Naive B cell (primary cell): ENCODE measurements at places on chromosomes 13 and 19.
A peak's percentile ranks its signal among the peaks of the same experiment; 100 is the strongest.

DNA sequence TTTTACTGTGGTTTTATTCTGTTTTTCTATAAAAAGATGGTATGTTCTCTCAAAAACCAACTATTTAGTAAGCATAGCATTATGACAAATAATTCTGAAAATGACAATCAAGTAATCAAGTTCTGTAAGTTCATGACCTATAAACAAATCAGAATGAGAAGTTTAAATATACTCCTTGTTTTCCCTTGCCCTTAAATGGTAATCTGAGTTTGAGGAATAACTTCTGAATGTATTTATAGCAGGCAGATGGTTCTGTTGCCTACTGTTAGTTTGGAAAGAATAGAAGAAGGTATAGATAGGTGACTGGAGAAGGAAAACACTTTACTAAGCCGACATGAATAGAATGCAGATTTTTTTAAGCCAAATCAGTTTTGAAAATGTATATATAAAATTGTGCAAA lies 63.9 kb downstream of the POSTN start:
- DNase-seq = no peak

GRCh38 chr13:73792796-73793195 lies 341.4 kb downstream of the KLF12 start:
- DNase-seq = no peak

- no peak for DNase-seq
These were observed 1.3 kb upstream of the DNASE2 start for GRCh38 chr19:12882589-12882988.

GRCh38 chr13:99193152-99193551 lies 7.5 kb upstream of the UBAC2 start:
- no peak for DNase-seq

DNA sequence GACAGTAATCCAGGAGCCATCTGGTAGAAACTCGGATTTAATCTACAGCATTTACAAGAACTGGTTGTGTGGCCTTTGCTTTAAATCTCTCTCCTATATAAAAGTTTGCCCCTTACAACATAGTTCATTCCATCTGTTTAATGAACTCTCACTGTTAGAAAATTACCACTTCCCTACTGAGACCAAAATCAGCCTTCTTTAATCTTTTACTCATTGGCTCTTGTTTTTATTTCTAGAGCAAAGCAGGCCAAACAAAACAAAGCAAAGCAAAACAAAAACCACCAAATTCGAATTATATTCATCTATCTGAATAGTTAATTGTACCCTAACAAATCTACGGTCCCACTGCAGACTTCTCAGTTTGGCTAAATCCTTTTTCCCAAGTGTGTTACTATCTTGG lies 127.0 kb downstream of the UGGT2 start:
- no peak for DNase-seq

- DNase-seq = no peak
These were observed 13.6 kb downstream of the LCP1 start for GRCh38 chr13:46168341-46168740.

- no peak for DNase-seq
These were observed 145.2 kb downstream of the GGACT start for GRCh38 chr13:100443278-100443997.

DNA sequence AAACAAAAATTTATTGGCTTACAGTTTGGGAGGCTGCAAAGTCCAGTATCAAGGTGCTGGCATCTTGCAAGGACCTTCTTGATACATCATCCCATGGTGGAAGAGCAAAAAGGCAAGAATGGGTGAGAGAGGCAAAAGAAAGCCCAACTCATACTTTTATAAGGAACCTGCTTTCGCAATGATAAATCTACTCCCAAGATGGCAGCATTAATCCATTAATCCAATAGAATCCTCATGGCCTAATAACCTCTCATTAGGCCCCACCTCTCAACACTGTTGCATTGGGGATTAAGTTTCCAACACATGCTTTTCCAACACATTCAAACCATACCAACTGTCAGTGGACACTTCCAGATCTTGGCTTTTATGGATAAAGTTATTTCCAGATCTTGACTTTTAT lies 48.7 kb upstream of the ZNF507 start:
- DNase-seq = no peak

GRCh38 chr13:92461831-92462230 lies 764.8 kb upstream of the GPC6 start:
- no peak for DNase-seq

- peak; percentile 46 for DNase-seq
These were observed 491.0 kb downstream of the FGF9 start for GRCh38 chr13:22161871-22162270.

DNA sequence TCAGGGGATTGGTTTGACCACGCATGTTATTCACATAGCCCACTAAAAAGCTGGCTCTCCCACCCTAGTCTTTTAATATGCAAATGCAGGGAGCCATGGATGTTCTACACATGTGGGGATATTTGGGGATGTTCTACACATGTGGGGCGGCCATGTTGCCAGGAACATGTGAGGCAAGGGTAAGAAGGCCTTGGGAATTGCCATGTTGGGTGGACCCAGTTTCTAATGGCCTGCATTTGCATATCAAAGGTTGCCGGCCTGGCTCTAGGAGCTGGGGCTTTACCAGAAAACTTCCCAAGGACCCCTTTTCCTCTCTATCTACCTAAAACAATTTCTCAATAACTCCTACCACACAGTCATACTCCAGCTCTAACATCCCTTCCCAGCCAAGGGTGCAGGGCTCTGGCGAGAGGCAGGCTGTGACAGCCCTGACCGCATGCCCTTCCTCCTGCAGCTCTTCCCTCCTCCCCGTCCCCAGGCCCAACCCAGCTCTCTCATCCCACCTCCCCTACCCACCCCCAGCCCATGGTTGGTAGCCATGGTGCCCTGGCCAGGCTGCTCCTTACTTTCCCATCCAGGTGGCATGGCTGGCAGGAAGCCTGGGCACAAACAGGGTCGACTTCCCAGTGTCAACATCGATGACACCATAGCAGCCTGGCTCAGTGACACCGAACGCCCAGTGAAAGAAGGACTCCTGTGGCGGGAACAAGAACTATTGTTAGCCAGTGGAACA lies 11.0 kb downstream of the PEPD start:
- DNase-seq = no peak

- peak; percentile 68 for DNase-seq
These were observed 21.9 kb upstream of the SLC35E1 start for GRCh38 chr19:16594131-16594586.

DNA sequence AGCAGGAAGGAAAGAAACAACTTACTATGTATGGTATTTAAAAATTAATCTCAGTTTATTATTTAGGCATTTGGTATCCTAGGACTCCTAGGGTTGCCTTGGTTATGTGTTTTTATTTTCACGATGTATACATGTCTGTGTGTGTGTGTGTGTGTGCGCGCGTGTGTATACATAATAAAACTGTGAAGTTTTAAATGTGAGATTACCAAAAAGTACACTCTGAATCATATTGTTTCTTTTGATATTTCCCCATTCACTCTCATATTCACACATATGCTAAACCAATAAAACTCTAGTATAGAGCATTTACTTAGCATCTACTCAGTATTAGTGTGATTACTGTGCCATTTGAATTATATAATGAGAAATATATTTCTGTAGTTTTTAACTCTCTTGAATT lies 30.8 kb upstream of the NDFIP2 start:
- DNase-seq = no peak

DNA sequence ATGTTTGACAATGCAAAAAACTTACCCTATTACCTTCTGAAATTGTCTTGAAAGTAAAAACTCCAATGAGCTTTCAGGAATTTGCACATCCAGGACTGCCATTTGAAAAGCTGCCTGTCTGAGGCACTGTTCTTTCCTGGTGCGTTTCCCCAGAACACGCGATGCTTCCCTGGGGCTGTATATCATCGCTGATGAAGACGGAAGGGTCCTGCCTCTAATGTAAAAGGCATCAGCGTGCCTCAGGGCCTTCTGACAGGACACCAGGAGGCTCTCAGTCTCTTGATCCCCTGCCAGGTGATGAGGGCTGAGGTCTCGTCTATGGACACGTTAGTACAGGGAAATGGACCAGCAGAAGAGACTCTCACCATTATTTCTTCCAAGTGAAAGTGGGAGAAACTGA lies 296.8 kb downstream of the EFNB2 start:
- no peak for DNase-seq

GRCh38 chr19:51090471-51090870 lies 7.8 kb upstream of the KLK14 start:
- no peak for DNase-seq

- DNase-seq = no peak
These were observed 109.9 kb downstream of the RBM26 start for GRCh38 chr13:79295906-79296706.

- DNase-seq = no peak
These were observed 13.8 kb upstream of the ASF1B start for GRCh38 chr19:14150041-14150769.

DNA sequence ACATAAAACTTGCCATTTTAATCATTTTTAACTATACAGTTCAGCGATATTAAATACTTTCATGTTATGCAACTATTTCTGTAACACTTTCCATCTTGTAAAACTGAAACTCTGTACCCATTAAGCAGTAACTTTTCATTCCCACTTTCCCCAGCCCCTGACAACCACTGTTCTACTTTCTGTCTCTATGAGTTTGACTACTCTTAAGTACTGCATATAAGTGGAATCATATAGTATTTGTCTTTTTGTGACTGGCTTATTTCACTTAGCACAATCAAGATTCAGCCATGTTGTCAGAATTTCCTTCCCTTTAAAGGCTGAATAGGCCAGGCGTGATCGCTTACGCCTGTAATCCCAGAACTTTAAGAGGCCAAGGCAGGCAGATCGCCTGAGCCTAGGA lies 56.2 kb downstream of the ARHGAP35 start:
- no peak for DNase-seq

- no peak for DNase-seq
These were observed 40.3 kb downstream of the ANKRD10 start for GRCh38 chr13:110874508-110874960.

DNA sequence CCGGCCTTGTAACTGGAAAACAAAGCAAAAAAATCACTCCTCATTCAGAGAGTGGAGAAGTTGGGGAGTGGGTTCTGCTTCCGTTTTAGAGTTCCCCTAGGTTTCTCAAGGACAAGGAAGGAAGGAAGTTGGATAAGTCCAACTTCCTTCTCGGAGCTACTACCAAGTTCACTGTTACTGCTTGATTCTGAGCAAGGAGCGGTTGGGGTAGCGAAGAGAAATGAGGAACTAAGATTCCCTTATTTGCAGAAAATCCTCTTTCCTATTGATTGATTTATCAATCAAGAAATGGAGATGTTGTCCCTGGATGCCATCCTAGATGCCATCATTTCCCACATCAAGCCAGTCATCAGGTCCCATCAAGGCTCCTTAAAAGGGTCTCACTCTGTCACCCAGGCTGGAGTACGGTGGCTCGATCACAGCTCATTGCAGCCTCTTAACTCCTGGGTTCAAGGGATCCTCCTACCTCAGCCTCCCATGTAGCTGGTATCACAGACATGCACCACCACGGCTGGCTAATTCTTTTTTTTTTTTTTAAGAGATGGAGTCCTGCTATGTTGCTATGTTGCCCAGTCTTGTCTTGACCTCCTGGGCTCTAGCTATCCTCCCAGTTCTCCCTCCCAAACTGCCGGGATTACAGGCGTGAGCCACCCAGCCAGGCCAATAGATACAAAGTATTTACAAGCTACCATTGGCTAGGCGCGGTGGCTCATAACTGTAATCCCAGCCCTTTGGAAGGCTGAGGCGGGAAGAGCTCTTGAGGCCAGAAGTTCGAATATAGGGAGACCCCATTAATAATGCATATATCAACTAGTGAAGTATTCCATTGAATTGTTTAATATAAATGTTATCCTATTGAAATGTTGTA lies 809 bp upstream of the B9D2 start:
- no peak for DNase-seq

DNA sequence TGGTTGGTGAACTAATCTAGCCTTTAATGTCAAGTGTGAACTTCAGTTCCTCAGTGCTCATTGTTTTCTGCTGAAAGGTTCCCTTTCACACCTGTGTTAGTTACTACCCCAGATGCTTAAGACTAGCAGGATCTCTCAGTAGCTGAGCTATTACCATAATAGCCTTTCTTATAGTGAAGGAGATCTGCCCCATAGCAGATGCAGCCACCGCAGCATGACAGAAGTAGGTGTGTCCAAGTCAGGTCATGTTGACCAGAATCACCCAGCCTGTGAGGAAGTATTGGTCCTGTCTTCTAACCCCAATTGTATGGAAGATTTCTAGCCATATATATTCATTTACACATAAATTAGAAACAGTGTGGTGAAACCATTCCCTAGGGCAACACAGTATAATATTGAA lies 37.3 kb downstream of the ZAR1L start:
- no peak for DNase-seq

- DNase-seq = no peak
These were observed 46.1 kb downstream of the OXGR1 start for GRCh38 chr13:96948127-96948526.

- no peak for DNase-seq
These were observed 207.2 kb upstream of the SPRY2 start for GRCh38 chr13:80547885-80548825.

- DNase-seq = no peak
These were observed 38.0 kb upstream of the ALOX5AP start for GRCh38 chr13:30697177-30697953.

GRCh38 chr19:50728084-50728737 lies 5.0 kb downstream of the CLEC11A start:
- DNase-seq = no peak
